ENCODE measurements at places on chromosomes 7 and 10. TPM values are rescaled to one million over a fixed set of nuclear protein-coding genes. Genes with fewer than 3 reads are reported as not detected.

Gene ANXA8
- polyA plus RNA-seq = not detected

Gene CC2D2B
- 1.5 TPM for polyA plus RNA-seq

Gene HOXA3
- 14.3 TPM for polyA plus RNA-seq

GRCh38 chr10:97726636-97727178 is 10.2 kb upstream of the ZFYVE27 start:
- DNase-seq = no peak

DNA sequence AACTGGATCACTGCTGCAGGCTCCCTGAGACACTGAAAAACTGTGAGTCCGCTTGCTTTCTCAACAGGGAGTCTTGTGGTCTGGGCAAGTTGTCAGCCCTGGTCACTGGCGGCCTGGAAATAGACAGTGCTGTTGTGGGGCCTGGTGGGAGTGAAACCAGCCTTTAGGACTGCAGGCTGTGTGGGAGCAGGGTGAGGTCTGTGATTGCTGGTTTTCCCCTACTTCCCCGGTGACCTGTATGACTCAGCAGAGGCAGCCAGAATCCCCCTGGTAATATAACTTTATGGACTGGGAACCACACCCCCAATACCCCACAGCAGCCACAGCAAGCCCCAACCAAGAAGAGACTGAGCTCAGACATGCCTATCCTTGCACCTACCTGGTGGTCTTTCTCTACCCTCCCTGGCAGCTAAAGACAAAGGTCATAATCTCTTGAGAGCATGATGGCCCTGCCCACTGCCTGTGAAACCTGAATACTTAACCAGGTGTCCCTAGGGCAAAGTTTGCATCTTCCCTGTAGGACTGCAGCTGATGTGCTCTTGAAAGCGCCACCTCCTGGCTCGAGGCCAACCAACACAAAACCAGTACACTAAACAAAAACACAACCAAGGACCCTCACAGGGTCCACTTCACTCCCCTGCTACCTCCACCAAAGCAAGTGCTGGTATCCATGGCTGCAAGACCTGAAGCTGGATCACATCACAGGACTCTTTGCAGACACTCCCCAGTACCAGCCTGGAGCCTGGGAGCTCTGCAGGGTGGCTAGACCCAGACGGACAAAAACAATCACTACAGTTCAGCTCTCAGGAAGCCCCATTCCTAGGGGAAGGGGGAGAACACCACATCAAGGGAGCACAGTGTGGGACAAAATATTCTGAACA is 7.2 kb upstream of the ADAM22 start:
- no peak for DNase-seq

DNA sequence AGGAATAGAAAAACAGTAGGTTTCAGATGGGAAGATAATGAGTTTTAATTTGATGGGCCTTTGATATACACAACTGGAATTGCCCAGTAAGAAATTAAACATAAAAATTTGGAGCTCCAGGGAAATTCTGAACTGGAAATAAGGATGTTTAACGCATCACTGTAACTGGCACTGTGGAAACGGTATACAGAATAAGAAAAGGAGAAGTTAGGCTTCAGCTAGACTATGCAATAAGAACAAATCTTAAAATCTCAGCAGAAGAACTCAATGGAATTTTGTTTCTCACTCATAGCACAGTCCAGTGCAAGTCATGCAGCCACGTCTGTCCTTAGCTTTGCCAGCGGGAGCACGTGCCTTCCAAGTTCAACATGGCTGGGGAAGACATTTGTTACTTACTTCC is 52.9 kb upstream of the FGL2 start:
- no peak for DNase-seq

- DNase-seq = no peak
Observed at GRCh38 chr10:44929356-44930255, 18.5 kb downstream of the TMEM72 start.

DNA sequence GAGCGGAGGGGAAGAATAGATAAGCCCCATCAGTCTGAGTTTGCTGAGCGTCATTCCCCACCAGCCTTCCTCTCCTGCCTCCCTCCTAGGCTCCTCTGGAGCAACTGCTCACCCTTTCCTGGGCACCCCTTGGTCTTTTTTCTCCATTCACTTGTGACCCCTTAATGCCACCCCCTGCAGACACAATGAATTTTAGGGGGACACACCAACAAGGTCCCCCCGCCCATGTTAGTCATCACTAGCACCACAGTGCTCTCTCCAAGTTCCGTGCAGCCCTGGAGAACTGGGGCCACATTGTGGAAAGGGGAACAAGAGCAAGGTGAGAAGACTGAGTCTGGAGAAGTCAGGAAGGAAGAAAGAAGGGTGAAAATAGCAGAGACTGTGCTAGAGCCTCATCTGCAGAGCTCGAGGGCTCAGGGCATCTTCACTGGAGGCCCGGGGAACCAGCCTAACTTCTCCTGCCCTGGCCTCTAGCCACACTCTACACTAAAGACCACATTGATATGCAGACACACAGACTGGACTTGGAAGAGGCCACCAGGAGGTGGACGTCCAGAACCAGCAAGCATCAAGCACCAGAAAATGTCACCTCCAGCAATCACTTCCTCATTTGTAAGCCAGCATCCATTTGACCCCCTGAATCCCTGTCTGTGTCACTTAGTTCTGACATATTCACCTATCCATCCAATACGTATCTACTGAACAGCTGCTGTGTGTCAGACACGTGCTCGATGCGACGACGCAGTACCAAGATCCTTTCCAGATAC is 17.5 kb downstream of the RGR start:
- no peak for DNase-seq

GRCh38 chr10:121803611-121804010 is 124.2 kb downstream of the ATE1 start:
- DNase-seq = no peak

GRCh38 chr7:149873970-149874643 is 338 bp downstream of the ATP6V0E2 start:
- no peak for DNase-seq

Measured in forelimb muscle (tissue), 1 donor.